ENCODE measurements at places on chromosomes 2 and 18.

DNA sequence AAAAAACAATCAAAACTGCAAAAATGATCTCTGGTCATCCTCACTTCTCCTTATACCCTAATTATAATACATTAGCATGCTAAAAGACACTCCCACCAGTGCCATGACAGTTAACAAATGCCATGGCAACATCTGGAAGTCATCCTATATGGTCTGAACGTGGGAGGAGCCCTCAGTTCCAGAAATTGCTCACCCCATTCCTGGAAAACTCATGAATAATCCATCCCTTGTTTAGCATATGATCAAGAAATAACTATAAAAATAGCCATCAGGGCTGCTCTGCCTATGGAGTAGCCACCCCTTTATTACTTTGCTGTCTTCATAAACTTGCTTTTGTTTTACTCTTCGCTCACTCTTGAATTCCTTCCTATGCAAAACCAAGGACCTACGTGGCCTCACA lies 5.7 kb upstream of the C2orf80 start:
- no peak for DNase-seq

DNA sequence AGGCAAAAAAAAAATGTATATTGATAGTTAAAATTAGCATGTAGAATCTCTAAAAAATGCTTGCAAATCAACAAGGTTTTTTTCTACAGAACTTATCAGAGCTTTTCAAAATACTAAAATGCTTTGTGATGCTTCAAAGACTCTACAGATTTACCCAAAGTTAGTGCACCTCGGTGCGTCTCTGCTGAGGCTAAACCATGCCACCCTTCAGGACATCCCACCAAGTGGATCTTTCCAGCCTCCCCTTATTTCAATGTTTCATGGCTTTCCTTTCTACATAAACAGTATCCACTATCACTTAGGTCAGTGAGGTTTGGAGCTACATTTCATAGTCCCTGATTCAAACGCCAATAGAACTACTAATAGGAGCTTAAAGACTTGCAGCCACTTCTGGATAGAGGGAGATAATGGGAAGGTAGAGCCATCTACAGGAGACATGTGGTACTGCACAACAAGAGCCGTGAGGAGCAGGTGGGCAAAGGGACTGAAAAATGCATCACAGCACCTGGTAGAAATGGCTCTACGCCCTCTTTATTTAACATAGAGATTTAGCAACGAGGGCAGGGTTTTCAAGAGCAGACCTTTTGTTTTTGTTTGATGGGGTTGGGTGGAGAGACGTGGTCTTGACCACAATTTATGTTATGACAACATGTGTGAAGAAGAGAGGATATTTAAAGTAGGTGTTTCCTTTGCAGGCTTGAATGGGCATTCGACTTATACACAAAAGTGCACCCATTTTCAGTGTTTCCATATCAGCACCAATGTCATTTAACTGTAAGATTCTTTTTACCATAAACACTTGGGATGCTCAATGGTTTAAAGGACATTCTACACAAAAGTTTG lies 56.1 kb upstream of the SLC35G4 start:
- no peak for DNase-seq

- no peak for DNase-seq
These were observed 127.3 kb upstream of the FIGN start for GRCh38 chr2:163863073-163863472.

DNA sequence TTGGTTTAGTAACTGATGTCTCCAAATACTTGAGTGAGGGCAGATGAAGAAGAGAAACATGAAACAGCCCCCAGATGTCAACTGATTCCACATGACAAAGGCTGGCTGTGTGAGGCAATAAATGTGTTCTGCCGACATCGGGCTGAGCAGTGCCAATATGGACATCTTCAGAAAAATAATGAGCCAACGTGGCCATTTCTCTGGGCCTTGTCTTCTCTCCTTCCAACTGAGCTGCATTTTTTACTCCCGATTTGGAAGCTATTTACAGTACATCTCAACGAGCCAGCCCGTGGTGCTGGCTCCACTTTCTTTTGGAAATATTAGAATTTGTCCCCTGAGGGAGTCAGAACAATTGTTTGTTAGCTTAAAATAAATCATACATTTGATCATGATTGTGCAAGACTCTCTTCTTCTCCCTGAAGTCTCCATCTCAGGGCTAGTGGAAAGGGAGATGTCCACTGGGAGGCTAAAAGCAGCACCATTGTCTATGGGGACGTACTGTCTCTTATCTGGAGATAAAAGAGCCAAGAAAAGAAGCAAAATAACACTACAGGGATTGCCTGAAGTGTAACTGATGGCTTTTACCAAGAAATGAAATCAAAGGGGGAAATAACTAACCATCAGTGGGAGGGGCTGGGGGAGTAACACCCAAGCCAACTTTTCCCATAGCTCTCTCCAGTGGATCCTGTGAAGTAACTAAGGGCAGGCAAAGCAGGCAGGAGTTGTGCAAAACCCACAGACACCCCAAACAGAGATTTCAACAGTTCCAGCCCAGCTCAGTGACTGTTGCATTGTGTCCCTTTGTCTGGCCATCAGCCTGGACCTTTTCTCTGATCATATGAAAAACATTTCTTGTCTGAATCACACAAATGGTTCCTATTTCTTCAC lies 114.8 kb downstream of the RDH14 start:
- DNase-seq, result no peak

DNA sequence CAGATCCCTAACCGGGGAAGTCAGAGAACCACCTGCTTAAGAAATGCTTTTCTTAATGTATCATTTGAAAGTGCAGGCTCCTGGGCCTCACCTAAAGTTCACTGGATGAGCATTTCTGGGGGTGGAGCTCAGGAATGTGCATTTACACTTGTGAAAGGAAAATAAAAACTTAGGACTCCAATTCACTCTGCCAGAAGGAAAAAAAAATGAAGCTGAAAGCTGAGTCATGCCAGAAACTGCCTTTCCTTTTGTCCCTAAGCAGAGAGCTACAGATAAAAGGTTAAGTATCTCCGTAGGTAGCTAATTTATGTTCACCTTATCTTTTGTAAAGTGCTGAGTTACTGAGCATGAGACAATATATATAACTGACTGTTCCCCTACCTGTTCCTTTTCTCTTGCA lies 229.5 kb upstream of the MEX3C start:
- no peak for DNase-seq

DNA sequence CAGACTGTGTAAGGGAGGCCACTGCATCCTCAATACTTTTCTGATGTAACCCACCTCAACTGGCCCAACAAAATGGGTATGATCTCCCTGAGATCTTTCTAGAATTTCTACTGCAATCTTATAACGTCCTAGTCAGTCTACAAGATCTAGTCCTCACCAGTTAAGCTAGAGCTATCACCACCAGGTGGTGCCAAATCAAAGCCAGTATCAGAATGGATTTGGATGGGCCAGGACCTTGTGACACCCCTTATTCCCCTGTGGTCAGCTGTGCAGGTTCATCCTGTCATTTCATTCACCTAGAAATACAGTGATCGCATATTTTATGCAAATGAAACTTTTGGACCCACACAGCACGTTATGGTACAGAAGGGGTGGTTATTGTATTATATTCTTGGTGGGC lies 90.3 kb downstream of the OLA1 start:
- DNase-seq, result no peak

DNA sequence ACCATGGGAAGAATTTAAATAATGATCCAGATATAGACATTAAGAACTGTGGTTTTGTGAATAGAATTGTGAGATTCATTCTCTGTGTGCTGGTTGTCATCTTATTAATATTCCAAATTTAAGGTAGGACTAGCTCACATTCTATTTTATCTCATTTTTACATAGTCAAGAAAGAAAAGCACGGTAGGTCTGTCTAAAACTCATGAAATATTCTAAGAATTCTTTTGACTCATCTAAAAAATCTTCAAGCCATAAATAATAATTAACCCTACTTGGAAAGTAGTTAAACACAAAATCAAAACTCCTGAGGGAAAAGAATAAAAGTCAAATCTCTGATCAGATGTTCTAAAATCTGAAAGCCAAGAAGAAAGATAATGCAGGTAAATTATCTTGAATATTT lies 388.8 kb upstream of the CHAC2 start:
- no peak for DNase-seq

DNA sequence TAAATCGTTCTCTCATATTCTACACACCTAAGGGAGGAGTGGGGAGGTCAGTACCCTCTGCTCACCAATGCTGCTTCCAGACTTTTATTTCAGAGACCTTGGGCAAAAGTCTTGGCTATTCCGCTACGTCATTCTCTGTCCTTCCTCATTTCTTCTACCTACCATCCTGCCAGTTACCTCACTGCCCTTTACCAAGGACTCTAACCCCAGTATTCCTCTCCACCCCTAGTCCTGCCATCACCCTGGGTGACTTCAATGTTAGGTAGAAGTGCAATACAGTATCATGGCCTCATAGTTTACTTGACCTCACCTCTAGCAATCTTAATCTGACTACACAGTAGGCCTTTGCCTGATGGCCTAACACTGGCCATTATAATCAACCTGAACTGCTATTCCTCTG lies 27.8 kb downstream of the RTN4 start:
- no peak for DNase-seq

DNA sequence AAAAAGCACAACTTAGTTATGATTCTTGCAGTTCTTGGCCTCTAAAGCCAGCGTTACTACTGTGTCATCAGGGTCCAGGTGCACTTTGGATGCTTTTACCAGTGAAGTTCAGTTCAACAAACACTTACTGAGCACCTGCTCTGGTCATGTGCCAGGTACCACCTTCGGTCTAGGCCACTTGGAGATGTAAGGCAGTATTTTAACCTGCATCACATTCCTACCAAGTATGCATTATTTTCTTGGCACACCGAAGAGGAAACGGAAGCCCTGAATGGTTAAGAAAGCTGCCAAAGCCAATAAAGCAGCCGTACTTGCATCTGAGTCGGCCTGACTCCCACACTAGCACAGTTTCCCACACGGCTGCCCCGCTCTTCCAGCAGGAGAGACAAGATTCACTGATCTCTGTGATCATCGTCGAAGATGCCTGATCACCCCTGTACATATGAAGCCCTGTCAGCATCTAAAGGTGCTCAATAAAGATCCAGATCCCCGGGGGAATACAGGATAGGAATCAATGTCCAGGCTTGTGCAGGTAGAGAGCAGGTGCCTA lies 427.1 kb downstream of the EIPR1 start:
- DNase-seq, result no peak

GRCh38 chr2:40859617-40860016 lies 407.7 kb upstream of the SLC8A1 start:
- no peak for DNase-seq

GRCh38 chr2:71882949-71883472 lies 264.7 kb downstream of the CYP26B1 start:
- DNase-seq, result no peak

- DNase-seq, result no peak
These were observed 58.2 kb downstream of the HS6ST1 start for GRCh38 chr2:128260239-128261138.

- no peak for DNase-seq
These were observed 43.0 kb upstream of the COL5A2 start for GRCh38 chr2:189222468-189223105.

DNA sequence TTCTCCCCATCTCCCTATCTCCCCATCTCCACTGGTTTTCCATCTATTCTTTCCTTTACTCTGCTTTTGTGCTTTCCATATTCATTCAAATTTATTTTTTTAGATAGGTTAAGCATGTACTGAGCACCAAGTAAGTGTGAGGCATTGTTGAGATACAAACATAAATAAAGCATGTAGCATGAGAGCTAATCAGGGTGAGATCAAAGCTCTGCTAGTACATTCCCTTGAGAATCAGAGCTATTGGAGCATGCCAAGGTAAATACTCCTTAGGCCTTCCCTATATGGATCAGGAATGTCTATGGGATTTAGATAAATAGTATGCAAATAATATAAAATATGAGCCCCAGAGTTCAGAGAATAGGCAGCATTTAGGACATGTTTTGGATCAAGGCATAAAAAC lies 25.3 kb downstream of the BABAM2 start:
- DNase-seq, result no peak
